ENCODE measurements at places on chromosomes 3 and 15. TPM values are rescaled to one million over a fixed set of nuclear protein-coding genes. Genes with fewer than 3 reads are reported as not detected.

ATP13A4 gene
- 13.0 TPM for total RNA-seq

DNA sequence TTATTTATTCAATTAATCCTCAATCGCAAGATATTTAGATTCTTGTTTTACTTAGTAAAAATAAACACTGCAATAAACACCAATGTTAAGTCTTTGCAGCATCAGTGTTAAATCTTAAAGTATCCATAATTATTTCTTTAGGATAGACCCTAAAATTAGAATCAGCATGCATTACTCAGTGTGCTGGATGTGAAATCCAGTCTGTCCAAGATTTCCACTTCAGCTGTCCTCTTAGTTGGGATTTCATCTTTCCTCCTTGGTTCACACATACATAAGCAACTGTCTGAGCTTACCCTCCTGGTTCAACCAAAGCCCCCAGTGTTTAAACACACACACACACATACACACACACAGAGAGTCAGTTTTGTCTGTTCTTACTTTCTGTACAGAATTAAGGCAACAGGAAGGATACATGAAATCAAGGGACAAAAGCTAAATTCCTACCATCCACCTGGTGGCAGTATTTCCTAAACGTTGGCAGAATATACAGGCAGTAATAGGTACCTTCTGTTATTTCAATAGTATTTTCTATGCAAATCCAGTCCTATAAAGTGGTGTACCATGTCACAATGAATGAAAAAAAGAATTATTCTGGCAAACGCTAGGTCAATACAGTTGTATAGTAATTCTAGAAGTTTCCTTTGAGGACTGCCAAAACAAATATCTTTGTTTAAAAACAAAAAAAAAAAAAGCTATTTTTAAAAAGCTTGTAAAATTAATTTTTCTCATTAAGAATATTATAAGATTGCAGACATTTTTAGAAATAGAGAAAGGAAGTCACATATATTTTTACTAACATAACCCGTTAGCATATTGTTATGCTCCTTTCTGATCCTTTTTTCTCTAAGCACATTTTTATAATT, 27.3 kb upstream of the DMXL2 start:
- no peak for DNase-seq

GRCh38 chr3:19907523-19907922, 26.5 kb downstream of the EFHB start:
- DNase-seq: no peak

DNA sequence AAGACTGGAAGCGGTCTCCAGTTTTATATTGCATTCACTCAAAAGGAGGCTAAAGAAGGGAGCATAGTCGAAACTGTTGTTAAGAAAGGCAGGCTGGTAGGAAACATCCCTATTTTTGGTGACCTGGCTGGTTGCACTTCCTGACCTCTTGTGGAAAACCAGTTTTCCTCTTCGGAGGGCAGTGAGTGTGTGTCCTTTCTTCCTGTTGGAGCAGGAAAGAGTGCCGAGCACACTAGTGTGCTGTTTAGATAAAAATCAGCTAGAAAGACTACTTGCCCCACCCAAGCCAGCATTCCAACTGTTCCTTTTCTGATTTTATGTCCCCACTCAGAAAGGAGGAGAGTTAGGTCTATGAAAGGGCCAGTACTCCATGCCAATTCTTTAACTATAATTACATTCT, 65.1 kb upstream of the CCR4 start:
- no peak for DNase-seq
